Inflammatory macrophage (primary cell): ENCODE measurements at places on chromosomes 1 and 21.

GRCh38 chr21:42654179-42654912 is 925 bp downstream of the PDE9A start:
- no peak for DNase-seq

DNA sequence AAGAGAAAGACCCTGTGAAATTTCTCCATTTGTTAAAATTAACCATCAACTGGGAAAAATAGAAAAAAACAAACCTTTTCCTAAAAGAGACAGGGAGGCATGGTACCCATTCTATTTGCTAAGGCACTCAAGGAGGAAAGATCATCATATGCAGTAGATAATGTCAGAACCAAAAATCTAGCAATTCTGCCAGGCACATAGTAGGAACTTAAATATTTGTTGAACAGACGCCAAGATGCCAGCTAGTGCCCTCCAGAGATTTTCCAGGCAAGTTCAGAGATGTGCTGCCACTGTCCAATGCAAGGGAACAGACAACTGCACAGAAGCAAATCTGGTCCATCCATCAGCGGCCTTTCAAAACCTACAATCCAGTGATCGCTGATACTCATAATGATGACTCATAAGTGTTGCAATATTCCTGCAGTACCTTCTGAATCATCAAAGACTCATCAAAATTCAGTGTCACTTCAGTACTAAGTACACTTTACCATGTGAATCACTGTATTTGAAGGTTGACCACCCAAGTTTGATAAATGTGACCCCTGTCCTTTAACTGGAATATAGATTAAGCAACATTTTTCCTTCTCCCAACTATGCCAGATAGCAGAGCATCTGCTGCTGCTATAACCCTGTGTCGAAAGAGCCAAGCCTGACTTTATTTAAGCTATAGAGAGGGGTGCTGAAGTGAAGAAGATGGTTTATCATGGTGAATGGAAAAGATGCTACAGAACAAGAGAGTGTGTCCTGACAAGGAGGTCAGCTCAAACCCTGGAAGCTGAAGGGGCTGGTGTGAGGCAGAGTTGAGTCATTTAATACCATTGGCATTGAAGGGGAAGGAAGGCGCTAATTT is 99.1 kb downstream of the MT1HL1 start:
- peak; percentile 36 for DNase-seq

GRCh38 chr1:194813096-194813495 is 1626.7 kb upstream of the B3GALT2 start:
- DNase-seq = no peak

DNA sequence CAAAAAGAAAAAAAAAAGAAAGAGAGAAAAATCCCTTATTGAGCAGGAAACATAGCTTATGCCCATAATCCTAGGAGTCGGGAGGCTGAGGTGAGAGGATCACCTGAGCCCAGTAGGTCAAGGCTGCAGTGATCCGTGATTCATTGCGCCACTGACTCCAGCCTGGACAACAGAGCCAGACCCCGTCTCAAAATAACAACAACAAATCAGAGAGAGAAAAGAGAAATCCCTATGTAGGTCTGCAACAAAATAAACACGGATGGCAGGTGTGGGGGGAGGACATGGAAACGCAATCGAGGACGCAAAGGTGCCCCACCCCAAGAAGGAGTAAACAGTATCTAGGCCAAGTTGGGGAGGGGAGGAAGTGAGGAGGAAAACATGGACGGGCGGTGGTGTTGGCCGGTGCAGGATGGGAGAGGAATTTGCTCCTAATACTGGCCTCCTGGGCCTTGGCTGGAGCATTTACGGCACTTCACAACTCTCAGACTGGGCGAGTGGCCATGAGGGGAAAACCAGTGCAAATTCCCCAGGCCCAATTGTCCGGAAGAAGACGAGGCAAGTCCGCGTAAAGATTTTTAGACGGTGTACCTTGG is 609 bp upstream of the CHTOP start:
- DNase-seq = no peak

DNA sequence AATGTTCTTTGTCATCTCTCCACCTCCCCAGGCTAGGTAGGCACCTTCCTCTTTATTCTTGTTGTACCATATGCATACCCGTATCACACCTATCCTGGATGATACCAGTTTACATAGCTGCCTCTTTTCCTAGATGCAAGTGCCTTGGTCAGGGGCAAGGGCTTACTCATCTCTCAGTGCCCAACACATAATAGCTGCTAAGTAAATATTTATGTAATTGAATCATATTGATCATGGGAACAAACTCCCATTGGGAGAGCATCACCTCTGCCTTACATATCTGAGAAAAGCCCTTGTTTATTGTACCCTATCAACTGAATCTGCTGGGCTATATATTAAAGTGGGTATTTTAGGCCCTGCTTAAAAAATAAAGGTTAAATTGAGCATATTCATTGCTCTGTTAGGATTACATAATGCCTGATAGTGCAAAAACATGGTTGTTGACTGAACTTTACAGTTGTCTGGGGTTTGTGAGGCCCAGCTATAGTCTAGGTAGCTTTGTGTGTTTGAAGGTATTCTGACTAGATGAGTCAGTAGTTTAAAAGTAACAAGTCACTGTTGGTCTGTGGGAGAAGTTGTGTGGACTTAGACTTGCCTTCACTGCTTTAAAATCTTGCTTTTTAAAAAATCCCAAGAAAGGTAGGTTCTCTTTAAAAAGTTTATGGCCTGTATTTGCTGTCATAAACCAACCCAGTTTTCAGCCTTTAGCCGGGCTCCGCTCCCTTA is 82.6 kb downstream of the OLFML2B start:
- no peak for DNase-seq

GRCh38 chr1:89903550-89903949 is 82.7 kb downstream of the LRRC8D start:
- DNase-seq = no peak

GRCh38 chr1:204830747-204831146 is 39.9 kb upstream of the NFASC start:
- DNase-seq = no peak

- peak; percentile 49 for DNase-seq
Measured at GRCh38 chr1:231913493-231913892, 286.9 kb downstream of the DISC1 start.
